Left lung (tissue), 14 donors: ENCODE measurements at places on chromosomes 7 and 10. TPM values are rescaled to one million over a fixed set of nuclear protein-coding genes. Genes with fewer than 3 reads are reported as not detected.

PTN gene
- 62.9 TPM for polyA plus RNA-seq

STEAP1B gene
- 3.0 TPM for polyA plus RNA-seq

RNF32 gene
- 5.1 TPM for polyA plus RNA-seq

STEAP2 gene
- polyA plus RNA-seq: 11.2 TPM

ZNF282 gene
- 24.8 TPM for polyA plus RNA-seq

KCNMA1 gene
- polyA plus RNA-seq: 3.6 TPM

GIMAP2 gene
- polyA plus RNA-seq: 15.6 TPM

PNLIPRP3 gene
- not detected for polyA plus RNA-seq

GJC3 gene
- polyA plus RNA-seq: 1.1 TPM

ELMO1 gene
- polyA plus RNA-seq: 46.6 TPM

TRIM50 gene
- polyA plus RNA-seq: 0.22 TPM

PGAM2 gene
- 0.24 TPM for polyA plus RNA-seq

DDC gene
- 17.6 TPM for polyA plus RNA-seq

SLC29A4 gene
- polyA plus RNA-seq: 22.2 TPM

PLA2G12B gene
- polyA plus RNA-seq: 0.38 TPM

PLEKHS1 gene
- polyA plus RNA-seq: 0.23 TPM

CYP2C19 gene
- 0.13 TPM for polyA plus RNA-seq

MYO1G gene
- polyA plus RNA-seq: 1.1 TPM

VWA2 gene
- polyA plus RNA-seq: 31.4 TPM

NANOS1 gene
- 3.2 TPM for polyA plus RNA-seq

SKIDA1 gene
- polyA plus RNA-seq: 5.1 TPM

STOX1 gene
- 2.3 TPM for polyA plus RNA-seq

CHRM2 gene
- polyA plus RNA-seq: 0.98 TPM

CD36 gene
- 303 TPM for polyA plus RNA-seq
